GM13977 (cell line): ENCODE measurements at places on chromosomes 2 and 18.

DNA sequence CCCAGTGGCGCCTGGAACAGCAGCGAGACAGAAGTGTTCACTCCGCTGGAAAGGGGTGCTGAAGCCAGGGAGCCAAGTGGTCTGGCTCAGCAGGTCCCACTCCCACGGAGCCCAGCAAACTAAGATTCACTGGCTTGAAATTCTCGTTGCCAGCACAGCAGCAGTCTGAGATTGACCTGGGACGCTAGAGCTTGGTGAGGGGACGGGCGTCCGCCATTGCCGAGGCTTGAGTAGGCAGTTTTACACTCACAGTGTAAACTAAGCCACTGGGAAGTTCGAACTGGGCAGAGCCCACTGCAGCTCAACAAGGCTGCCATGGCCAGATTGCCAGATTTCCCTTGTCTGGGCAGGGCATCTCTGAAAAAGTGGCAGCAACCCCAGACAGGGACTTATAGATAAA lies 94.8 kb downstream of the RTTN start:
- no peak for DNase-seq

GRCh38 chr2:98911376-98912154 lies 24.5 kb downstream of the CRACDL start:
- DNase-seq: no peak

DNA sequence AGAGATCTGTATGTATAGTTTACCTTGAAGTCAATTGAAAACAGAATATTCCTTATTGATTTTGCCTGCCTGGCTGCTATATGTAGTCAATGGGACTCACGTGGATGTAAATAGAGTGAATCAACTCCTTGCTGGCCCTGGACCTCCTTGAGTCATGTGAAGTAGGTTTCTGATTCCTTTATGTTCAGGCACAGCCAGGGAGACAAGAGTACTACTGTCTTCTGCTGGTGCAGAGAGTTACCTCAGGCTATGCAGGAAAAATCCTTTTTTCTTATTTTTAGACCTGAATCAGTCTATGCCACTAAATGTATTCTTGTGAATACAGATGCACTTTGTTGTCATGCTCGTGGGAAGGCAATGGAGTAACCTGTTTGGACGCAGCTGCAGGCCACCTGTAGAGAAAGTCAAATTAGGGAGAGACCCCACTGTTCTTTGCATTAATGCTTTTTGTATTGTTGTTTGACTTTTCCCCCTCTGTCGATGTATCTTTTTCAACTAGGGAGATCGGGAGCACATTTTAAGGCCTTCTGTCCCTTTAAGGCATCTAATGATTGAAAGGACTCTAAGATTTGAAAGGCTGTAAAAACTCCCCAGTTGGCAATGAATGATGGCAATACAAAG lies 473.9 kb downstream of the ARHGAP15 start:
- no peak for DNase-seq

DNA sequence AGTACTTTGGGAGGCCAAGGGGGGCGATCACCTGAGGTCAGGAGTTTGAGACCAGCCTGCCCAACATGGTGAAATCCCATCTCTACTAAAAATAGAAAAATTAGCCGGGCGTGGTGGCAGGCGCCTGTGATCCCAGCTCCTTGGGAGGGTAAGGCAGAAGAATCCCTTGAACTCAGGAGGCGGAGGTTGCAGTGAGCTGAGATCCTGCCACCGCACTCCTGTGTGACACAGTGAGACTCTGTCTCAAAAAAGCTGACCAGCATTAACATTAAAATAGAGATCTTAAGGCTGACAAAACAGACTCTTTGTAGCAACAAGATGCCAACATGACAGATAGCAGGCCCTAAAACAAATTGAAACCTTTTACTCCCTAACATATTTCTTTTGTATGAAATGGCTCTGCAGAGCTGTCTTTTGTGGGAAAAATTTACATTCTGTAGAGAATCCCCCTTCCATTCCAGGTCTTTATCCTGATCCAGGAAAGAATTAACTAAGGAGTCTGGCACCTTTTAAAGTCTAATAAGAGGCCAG lies 213.9 kb downstream of the RAB3GAP1 start:
- no peak for DNase-seq

DNA sequence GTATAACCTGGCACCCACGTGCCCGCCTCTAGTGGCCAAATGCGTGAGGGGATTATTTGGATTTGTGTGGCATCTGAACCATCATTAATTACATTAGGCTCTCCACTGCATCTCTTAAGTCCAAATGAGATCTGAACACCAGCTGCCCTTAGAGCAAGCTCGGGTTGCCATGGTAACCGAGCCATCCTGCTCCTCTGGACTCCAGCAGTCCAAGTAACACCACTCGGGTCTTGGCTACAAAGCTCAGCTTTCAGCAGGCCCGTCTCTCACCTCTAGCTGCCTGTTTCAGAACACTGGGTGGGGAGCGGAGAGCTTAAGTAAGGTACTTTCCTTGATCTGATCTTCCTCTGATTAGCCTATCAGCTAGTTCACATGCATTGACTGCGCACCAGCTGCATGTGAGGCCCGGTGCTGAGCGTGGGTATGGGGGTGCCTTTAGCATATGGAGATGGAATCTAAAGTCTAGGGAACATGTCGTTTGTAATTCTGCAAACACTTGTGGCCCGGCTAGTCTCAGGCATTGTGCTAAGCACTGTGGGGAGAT lies 14.1 kb upstream of the CYS1 start:
- DNase-seq: no peak
